Fibroblast of skin of abdomen (primary cell): ENCODE measurements at places on chromosomes 12 and 14.

DNA sequence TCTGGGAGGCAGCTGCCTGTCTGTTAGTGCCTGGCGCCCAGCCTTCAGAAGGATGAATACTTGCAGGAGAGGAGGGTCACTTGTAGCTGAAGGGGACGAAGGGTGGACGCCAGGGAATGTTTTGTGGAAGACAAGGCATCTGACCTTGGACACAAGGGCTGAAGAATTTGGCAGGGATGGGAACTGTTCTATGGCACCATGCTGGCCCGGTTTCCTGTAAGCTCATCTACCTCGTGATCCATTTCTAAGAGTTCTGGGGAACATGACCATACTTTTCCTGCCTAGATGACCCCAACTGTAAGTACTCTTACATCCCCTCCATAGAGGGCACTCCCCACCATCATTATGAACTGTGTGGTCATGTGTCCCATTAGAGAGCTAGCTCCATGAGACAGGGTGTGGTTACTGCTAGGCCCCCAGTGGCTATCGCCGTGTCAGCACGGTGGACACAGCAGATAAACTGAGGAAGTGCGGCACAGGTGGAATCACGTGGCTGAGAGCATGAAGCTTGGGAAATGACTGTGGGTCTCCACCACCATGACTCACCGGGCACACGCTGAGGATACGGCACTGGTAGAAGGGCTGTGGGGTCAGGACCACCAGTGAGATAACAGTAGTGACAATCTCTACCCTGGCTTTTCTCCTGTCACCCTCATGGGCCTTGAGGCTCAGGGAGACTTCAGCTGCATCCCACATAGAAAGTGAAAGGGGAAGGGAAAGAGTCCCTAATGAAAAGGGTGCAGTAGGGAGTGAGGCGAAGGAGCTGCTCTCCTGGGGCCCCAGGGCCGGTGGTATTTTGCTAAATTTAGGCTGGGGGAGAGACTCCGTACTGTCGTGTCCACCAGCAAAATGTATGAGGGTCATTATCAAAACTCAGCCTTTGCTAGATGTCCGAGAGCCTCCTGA, 252.6 kb downstream of the FOXN3 start:
- DNase-seq = no peak

DNA sequence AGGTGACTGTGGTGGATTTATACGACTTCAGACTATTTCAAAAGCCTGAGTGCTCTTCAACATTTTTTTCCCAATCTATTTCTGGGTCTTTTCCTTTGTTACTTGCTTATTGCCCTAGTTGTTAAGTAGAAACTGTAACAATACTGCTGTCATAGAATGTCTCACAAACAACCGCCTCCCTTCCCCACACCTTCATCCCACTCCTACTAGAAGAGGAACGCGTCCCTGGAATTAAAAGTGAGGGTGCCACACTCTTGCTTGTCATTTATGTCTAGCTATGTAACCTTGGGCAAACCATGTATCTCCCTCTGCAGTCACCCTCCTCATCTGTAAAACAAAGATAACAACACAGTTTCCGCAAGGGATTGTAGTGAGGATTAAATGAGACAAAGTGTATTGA, 8.6 kb downstream of the BRAP start:
- no peak for DNase-seq

GRCh38 chr12:104710940-104711689, 247.0 kb downstream of the SLC41A2 start:
- peak; percentile 84 for DNase-seq

- no peak for DNase-seq
Measured at GRCh38 chr12:64752833-64753238, 6.4 kb downstream of the GNS start.

- peak; percentile 76 for DNase-seq
Measured at GRCh38 chr14:99035268-99035667, 236.7 kb downstream of the BCL11B start.
